ENCODE measurements at places on chromosomes 2 and 18.

DNA sequence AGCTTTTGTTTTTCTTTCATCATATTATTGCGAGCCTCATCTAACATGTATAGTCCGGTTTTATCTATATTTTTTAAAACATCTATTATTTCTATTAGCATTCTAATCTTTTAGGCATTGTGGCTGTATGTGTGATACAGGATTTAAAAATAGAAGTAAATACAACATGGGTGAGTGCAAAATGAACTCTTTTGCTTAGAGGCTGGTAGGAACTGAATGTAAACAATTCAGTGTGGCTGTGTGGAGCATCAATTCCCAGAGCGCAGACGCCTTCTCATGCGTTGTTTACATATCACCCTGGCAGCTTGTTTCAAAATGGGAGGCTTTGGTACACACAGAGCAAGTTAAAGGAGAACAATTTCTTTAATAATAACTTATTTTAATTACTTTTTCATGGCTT lies 836 bp downstream of the DTNA start:
- no peak for DNase-seq

DNA sequence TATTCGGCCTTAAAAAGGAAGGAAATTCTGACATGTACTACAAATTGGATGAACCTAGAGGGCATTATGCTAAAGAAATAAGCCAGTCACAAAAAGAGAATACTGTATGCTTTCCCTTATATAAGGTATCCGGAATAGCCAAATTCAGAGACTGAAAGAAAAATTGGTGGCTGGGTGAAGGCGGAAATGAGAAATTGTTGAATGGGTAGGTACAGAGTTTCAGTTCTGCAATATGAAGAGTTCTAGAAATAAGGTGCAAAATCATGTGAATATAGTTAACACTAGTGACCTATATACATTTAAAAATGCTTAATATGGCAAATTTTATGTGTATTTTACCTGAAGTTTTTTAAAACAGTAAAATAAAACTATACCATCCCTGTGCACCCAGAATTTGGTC lies 43.1 kb downstream of the RMP24 start:
- DNase-seq: no peak

GRCh38 chr2:149739171-149739882 lies 151.8 kb upstream of the MMADHC start:
- DNase-seq: no peak

DNA sequence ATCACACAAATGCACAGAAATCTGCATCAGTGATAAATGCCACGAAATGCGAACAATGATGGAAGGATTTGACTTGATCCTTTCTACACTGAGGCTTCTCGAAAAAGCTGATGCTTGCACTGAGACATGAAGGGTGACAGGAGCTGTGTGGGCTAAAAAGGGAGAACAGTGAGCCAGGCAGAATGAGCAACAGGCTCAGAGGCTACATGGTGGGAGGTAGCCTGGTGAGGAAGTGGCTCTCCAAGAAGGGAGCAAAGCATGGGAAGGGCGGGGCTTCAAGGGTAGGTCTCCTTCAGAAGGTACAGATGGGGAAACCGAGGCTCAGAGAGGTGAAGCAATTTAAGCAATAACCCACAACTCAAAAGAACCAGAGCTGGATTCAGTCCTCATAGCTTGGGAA lies 82.4 kb downstream of the TRIM43 start:
- DNase-seq: no peak

- DNase-seq: no peak
Measured at GRCh38 chr2:121653035-121653434, 3.8 kb upstream of the CLASP1 start.

DNA sequence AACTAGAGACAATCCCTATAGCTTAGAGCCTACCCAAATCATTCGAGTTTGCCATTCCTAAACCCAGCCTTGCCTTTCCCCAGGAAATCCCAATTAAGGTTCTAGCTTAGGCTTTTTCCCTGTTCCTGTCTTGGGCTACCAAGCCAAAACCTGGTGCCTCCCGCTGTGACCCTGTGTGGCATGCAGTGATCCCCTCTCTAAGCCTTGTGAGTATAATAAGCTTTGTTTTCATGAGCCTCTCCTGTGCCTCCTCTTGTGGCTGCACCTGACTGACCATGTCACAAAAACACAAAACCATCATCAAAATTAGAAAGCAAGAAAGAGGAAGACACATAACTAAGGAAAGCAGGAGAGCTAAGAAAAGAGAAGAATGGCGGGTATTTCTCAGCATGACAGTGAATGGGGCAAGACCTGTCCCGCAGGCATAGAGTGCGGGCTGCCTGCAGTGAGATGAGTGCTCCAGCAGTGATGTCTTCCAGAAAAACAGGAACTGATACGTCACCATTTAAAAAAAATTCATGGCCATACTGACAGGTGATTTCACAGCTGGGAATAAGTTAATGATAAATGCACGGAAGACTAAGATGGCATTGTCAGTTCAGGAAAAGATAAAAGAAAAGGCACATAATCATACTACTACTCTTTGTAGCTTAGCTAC lies 9.2 kb upstream of the PAIP2B start:
- no peak for DNase-seq

DNA sequence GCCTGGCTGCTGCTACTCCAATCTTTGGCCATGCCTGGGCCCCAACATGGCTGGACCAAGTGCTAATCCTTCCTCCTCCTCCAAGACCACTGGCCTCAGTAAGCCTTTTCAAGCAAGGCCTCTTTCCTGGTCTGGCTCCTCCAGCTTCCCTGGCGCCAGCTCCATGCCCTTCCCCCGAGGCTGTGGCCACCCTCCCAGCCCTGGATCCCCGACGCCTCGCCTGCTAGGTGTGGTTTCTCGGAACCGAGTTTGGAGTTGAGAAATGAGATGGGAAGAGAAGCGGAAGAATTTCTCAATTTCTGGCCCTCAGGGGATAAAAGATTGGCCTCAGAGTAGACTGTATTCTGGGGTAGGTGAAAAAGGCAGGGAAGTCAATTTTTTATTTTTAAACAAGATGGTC lies 46.4 kb downstream of the ADCY3 start:
- no peak for DNase-seq

DNA sequence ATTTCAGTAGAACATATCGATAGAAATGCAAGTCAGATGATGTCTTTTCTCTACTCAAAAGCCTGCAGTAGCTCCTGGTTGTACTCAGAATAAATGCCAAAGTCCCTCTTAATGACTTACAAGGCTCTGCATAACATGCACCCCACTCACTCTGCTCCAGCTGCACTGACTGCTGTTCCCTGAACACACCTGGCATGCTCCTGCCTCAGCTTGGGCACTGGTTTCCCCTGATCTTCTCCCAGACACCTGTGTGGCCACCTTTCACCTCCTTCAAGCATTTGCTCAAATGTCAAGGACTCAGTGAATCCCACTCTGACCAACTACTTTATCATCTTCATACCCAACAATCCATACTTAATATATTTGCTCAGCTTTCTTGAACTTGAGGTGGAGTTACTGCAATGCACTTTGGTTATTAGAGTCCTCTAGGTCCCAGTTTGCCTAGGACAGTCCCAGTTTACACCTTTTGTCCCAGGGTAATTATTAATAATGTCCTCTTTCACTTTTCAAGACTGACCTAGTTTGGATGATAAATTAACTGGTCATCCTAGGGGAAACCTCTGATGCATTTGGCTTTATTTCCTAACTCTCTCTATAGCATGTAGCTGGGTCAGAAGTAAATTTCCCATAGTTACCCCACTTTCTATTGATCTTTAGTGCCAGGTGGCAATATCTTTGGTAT lies 44.1 kb downstream of the ACAA2 start:
- DNase-seq: no peak

GRCh38 chr2:215613280-215613679 lies 177.4 kb upstream of the FN1 start:
- no peak for DNase-seq

GRCh38 chr2:170991398-170992182 lies 62.5 kb downstream of the GORASP2 start:
- DNase-seq: no peak

- DNase-seq: no peak
Measured at GRCh38 chr2:124607679-124608078, 582.6 kb downstream of the CNTNAP5 start.

DNA sequence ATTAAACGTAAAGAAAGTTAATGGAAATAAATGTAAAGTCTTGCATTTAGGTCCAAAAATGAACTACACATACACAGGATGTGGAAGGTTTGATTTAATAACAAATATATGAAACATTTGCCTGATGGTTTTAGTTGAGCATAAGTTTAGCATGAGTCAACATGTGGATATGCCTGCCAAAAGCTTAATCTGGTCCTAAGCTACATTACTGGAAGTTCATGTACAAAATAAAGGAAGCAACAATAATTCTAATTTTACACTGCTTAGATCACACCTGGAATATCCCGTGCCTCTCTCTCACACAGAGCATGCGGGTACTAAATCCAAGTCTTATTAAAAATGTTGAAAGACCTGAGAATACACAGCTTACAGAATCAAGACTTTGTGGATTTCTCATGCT lies 276.5 kb upstream of the NRP2 start:
- DNase-seq: no peak

- DNase-seq: no peak
Measured at GRCh38 chr18:46418663-46419260, 238.3 kb downstream of the LOXHD1 start.

DNA sequence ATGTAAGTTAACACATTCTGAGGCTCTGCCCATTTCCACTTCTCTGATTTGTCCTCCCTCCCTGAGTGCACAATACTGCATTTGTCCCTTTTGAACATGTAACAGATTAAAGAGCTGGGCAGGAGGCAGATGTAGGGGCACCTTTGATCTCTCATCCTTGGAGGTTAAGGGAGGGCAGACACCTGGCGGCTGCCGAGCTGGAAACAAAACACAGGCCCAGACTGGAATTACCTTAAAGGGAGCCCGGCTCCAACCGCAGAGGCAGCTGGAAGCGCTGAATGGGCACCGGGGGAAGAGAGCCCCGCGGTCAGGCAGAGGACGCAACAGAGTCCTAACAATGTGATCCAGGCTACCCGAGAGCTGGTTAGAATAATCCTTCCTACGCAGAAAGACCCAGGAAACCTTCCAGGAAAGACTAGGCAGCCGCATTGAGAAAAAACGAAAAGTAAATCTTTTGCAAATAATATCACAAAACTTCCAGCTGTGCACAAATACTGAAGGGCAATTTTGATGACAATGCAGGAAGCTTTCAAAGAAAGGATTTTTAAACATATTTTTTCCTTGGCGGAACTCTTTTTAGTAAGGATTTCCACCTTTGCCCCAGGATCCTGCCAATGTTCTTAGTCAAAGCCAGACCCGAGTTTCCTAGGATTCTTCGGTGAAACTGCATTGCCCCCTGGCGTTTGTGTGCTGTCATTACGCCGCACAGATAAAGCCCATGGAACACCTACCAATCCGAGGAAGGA lies 216.0 kb downstream of the TGIF1 start:
- DNase-seq: peak; percentile 76

Measured in stimulated activated naive CD8-positive, alpha-beta T cell treated with anti-CD3 and anti-CD28 coated beads, Interleukin-15, Interleukin-2, amounts not matched to agents 100 U/mL and 50 U/mL, for 24 hours (primary cell).